ENCODE measurements at places on chromosomes 2 and 18.
A peak's percentile ranks its signal among the peaks of the same experiment; 100 is the strongest.

DNA sequence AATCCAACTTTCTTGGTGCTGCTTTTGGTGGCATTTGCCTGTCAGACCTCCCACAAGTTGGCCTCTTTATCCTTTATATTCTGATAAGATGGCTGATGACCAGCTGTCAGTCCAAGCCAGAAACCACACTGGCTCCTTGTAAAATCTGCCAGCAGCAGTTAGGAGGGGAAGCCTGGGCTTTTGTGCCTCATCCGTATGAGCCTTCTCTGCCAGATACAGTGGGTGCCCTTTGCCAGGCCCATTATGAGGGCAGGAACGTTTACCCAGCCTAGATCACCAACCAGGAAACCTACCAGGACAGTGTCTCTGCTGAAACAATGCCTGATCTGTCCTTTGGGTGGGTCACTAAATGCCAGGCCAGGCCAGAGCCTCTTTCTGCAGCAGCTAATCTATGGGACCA, 202.9 kb upstream of the SP5 start:
- DNase-seq, result no peak

DNA sequence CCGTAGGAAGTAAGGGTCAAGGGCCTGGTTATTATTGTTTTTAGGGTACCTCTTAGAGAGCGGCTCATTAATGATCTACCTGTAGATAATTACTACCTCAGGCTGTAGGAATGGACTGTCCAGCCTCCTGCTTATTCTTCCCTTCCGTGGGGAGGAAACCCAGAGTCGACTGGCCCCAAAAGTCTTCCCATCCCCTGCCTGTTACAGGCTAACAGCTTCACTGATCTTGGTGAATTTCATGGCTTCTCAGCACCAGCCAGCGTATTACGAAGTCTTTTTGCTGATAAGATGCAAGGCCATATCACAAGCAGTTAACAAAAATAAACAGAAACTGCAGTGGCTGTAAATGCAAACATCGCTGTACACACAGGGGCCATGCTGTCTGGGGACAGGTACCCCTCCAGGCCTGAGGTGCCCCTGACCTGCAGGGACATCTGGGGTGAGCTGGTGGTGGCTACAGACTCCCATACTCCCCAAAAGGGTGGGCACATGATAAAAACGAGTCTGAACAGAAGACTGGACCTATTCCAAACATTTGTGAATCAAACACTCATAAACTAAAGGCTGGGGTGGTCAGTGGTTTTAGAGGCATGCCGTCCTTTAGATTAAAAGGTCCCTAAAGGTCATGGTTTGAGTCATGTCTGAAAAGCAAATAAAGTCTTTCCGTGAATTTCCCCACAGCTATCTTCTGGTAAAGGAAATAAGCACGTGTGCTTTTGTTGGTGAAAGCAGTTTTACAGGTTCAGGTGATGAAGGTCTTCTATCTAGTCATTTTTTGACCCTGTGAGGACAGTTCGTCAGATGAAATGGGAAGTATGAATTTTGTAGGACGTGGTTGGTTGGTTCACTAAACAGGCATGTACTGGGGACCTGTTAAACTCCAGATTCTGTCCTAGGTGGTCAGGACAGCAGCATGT, 36.7 kb downstream of the TTC39C start:
- DNase-seq, result no peak

DNA sequence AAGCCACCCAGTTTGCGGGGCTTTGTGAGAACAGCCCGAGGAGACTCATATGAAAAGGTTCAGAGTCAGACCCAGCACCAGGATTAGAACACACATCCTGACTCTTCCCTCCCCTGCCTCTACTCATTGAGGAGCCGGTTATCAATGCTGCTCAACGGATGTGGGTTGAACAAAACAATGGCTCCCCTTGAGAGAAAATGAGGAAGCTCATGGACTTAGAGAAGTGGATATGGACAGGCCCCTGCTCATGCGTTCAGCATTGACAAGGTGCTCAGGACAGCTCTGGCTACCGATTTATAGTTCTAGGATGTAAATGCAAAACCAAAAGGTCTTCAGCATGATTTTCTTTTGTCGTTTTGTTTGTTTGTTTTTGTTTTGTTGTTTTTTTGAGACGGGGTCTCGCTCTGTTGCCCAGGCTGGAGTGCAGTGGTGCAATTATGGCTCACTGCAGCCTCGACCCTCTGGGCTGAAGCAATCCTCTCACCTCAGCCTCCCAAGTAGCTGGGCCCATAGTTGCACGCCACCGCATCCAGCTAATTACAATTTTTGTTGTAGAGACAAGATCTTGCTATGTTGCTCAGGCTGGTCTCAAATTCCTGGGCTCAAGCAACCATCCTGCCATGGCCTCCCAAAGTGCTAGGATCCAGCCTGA, 32.0 kb upstream of the AGAP1 start:
- DNase-seq, result no peak

DNA sequence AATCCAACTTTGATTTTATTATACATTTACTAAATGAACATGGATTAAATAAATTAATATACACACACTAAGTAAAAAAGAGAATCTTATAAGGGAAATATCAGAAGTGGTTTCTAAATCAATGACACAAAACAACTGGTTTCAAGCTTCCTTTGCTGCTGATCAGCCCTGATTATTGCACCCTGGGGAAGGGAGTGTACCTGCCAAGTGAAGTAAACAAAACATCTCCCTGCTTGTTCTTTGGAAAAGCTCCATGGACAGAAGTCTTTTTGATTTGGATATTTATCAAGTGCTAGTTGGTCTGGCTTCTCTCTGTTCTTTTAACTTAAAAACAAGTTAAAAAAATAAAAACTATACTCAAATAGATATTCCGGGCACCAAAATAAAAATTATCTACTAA, 190.1 kb downstream of the PDE11A start:
- no peak for DNase-seq

GRCh38 chr2:15660491-15661294, 69.0 kb downstream of the DDX1 start:
- no peak for DNase-seq

DNA sequence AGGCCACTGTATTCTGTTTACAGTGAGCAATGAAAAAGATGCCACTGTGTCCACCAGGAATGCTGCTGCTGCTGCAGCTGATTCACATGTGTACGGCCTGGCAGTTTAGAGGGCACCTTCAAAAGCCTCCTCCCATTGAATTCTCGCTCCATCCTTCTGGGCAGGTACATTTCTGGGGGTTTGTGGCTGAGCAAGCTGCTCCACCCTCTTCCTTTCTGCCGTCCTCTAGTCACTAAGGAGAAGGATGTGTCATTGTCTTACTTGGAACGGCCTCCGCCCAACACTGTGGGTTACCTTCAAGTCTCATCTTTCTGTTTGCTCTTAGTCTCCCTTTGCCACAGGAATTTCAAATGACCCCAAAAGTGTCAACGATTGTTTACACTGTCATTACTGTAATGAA, 182.0 kb downstream of the ZBTB7C start:
- no peak for DNase-seq

- DNase-seq, result no peak
These were observed 33.9 kb downstream of the ORC2 start for GRCh38 chr2:200929334-200930249.

DNA sequence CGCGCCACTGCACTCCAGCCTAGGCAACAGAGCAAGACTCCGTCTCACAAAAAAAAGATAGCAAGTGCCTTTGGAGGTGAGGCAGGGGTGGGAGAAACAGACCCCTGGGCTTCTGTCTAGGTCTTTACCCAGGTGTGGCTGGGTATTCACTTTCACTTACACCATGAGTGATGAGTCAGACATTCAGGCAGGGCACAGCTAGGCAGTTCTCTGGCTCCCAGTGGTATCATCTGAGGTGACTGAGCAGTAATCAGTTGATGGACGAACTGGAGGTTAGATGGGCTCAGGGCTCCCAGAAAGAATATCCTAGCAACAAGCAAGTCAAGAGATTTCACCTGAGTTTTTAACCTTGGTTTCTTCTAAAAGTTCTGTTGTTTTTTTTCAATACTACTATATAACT, 107.0 kb upstream of the RAB6C start:
- DNase-seq, result no peak

DNA sequence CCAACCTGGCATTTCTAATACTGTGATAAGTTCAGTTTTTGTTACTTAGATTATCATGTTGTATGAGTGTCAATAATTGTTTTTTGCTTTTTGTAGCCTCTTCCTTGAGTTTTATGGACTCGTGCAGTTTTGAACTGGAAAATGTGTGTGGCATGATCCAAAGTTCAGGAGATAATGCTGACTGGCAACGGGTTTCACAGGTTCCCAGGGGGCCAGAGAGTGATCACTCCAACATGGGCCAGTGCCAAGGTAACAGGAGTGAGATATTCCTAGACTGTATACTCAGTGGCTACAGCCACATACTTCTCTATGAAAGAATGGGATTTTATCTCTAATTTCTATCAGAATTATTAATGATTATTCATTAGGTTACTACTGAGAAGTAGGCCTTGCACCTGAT, 18.2 kb downstream of the MEP1B start:
- DNase-seq, result no peak

DNA sequence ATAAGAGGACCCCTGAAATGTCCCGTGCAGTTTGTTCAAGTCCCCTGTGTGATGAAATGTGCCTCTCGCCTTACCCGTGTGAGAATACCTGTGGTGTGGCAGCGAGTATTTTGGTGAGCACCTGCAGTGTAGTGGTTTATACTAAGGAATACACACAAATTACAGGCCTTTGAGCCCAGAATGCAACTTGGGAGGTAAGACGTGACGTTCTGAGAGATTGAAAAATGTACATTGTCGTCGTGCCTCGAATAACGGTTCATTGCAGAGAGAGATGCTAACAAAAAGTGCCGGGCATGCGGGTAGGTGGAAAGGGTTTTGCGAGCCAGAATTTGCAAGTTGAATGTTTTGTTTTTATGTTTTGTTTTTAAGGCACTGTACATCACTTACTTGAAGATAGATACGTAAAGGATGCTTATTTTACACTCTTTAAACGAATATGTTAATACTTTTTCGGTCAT, 867 bp downstream of the RBBP8 start:
- DNase-seq, result no peak

- DNase-seq, result no peak
These were observed 45.8 kb upstream of the PTPRM start for GRCh38 chr18:7521226-7521856.

DNA sequence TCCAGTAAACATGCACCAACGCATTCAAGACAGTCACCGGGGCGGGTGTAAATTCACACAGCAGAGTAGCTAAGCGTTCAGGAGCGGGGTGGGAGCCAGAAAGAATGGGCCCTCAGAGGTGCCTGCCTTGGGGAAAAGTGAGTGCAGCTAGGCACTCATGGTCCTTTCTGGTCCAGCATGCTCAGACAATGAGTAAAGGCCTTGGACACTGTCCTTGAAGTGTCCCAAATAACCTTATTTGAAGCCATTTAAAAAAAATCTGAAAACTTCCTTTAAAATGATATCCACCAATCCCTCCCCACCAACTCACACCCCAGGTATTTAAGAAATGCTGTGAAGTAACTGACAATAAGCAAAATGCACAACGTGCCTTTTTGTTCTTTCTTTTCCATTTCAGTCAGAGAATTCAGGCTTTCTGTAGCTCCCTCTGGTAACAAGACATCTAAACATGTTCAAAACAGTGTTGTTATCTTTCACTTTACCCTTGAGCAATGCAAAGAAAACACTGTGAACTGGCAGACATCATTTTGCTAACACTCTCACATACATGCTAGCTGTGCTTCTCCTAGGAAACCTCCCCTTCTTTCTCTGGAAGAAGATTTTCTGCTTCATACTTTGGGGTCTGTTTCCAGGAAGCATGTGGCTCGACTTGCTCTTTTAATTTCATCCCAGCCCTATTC, 445.1 kb upstream of the SPRED2 start:
- no peak for DNase-seq

GRCh38 chr2:54608224-54608623, 115.2 kb upstream of the EML6 start:
- no peak for DNase-seq

DNA sequence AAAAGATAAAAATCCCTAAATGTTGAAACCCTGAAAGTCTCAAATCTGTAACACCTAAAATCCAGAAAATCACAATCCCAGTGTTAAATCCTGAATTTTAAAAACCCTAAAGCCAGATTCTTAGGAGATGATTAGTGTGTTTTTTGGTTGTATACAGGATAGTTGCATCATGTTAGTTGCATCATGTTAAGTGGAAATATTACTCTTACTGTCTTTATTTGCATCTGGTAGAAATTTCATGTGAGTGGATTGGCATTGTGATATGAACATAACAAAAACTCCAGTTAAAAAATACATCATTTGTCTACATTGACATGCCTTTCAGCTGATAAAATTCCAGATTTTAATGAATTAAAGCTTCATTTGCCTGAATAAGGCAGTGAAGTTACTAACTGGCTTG, 683.1 kb upstream of the ACVR2A start:
- no peak for DNase-seq

DNA sequence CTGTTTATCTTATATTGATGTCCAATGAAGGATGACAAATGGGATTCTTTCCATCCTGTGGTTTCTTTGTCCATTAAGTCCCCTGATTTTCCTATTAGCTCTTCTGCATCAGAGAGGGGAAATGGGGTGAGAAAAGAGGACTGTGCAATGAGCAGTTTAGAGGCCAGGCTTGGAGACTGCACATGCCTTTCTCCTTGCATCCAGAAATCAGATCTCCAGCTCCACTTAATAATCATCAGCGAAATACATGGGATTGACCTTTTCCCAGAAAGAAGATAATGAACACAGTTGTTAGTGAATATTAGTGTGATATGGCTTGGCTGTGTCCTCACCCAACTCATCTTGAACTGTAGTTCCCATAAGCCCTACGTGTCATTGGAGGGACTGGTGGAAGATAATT, 697.4 kb downstream of the CBLN2 start:
- no peak for DNase-seq

- peak; percentile 84 for DNase-seq
These were observed 166.4 kb downstream of the PDE11A start for GRCh38 chr2:177906041-177906718.

DNA sequence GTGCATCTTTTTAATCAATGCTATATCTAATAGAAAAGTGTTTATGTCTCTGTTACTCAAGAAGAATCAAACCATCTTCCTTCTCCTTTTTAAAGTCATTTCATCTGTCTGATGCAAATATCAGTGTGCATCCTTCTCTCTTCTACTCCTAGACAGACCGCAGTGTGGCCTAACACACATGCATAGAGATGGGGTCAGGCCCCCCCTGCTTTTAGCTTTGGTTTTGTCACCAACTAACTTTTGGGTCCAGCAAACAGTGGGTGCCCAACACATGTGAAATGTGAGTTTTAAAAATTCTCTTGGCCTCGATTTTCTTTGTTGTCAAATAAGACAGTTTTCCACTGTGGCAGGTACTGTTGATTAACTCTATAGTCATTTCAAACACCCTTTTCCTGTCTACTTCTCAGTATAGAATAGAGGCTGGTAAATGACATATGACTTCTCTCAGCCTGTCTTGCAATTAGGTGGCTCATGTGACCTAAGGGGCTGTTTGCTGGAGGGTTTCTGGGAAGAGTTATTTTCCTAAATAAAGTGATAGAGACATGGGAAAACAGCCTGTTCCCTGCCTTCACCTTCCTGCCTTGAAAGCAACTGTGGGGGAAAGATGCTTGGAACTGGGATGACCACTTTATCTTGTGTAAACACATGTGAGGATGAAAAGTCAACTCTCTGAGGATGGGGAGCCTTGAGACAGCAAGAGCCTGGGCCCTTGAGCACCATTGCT, 65.7 kb upstream of the DARS1 start:
- DNase-seq, result no peak

Measured in HEK293T (cell line).